ENCODE measurements at places on chromosomes 5 and 9.

- DNase-seq: no peak
Observed at GRCh38 chr9:93600504-93600903, 24.1 kb downstream of the PHF2 start.

- no peak for DNase-seq
Observed at GRCh38 chr5:168706655-168707069, 127.5 kb upstream of the PANK3 start.

GRCh38 chr5:114367029-114367428 is 5.2 kb downstream of the KCNN2 start:
- no peak for DNase-seq

- no peak for DNase-seq
Observed at GRCh38 chr9:95696701-95697100, 178.8 kb upstream of the ERCC6L2 start.
